ENCODE measurements at places on chromosomes 12 and 14. TPM values are rescaled to one million over a fixed set of nuclear protein-coding genes. Genes with fewer than 3 reads are reported as not detected.

GRCh38 chr14:30296931-30297405 lies 262.0 kb upstream of the G2E3 start:
- no peak for DNase-seq

DNA sequence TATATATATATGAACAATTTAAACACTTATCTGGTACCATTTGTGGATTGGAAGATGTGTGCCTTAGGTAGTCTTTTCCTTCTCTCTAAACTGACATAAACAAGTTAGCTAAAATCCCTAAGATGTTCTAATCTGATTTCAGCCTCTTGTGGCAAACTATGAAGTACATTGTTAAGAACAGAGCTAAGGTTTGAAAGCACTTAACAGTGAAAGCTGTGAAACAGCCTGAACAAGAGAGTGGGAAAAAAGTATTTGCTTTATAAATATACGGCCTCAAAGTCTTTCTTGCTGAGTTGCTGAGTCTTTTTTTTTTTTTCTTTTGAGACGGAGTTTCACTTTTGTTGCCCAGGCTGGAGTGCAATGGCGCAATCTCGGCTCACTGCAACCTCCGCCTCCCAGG lies 53.7 kb upstream of the PELI2 start:
- DNase-seq: no peak

The CD27 gene
- total RNA-seq: not detected

The NPFF gene
- not detected for total RNA-seq

Measured in sigmoid colon (tissue), 7 donors.